ENCODE measurements at places on chromosomes 1 and 21. TPM values are rescaled to one million over a fixed set of nuclear protein-coding genes. Genes with fewer than 3 reads are reported as not detected.

GRCh38 chr1:175129182-175129581 is 61.5 kb downstream of the TNN start:
- no peaks in the 10 kb centered on the region for H3K4me1 ChIP-seq
- no peak overlapping the region for H3K4me3 ChIP-seq
- DNase-seq = no peak
- no peak overlapping the region for H3K27ac ChIP-seq
- no peaks in the 10 kb centered on the region for H3K36me3 ChIP-seq

GRCh38 chr21:38269576-38269936 is 12.8 kb downstream of the KCNJ15 start:
- no peak overlapping the region for H3K27ac ChIP-seq
- H3K36me3 ChIP-seq = no peaks in the 10 kb centered on the region
- no peak overlapping the region for H3K4me3 ChIP-seq
- H3K4me1 ChIP-seq = peaks cover 34% of the 10 kb centered on the region

- no peak overlapping the region for H3K27ac ChIP-seq
- H3K4me1 ChIP-seq = no peaks in the 10 kb centered on the region
- DNase-seq = no peak
- no peaks in the 10 kb centered on the region for H3K36me3 ChIP-seq
- H3K4me3 ChIP-seq = no peak overlapping the region
These were observed 50.9 kb upstream of the CNIH3 start for GRCh38 chr1:224565186-224565585.

DNA sequence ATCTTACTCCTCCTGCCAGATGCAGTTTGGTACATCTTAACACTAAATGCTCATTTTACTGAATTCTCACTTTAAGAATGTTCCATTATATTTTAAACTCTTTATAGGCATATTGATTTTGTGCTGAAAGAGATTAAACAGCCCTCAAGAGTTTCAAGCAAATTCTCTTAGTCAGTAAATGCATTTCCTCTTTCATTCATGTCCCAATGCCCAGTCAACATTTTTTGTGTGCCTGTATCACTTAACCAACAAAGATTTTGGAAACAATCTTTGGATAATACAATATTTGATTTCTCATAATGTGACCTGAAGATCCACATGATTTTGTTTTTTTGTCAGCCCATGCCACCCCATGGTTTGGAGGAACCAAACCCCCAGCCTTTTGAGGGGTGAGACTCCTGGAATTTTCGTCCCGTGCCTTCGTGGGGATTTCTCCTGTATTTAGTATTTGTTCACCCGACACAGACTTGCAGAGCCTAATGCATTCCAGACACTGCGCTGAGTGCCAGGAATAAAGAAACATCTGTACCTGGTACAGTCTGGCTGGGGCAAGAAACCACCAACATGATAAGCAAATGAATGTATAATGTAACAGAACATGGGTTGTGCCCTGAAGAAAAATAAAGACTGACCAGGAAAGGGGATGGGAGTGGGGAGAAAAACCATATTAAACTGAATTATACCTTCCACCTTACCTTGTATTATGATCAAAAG is 47.1 kb upstream of the ETS2 start:
- no peak overlapping the region for H3K4me3 ChIP-seq
- no peaks in the 10 kb centered on the region for H3K27me3 ChIP-seq
- DNase-seq = no peak
- H3K4me1 ChIP-seq = peaks cover 6% of the 10 kb centered on the region
- H3K27ac ChIP-seq = no peak overlapping the region
- no peaks in the 10 kb centered on the region for H3K36me3 ChIP-seq

GRCh38 chr1:237562242-237562823 is 328.4 kb downstream of the ZP4 start:
- no peaks in the 10 kb centered on the region for H3K36me3 ChIP-seq
- H3K27me3 ChIP-seq = peaks cover 11% of the 10 kb centered on the region
- H3K27ac ChIP-seq = no peak overlapping the region
- no peak overlapping the region for H3K4me3 ChIP-seq
- no peaks in the 10 kb centered on the region for H3K4me1 ChIP-seq

DNA sequence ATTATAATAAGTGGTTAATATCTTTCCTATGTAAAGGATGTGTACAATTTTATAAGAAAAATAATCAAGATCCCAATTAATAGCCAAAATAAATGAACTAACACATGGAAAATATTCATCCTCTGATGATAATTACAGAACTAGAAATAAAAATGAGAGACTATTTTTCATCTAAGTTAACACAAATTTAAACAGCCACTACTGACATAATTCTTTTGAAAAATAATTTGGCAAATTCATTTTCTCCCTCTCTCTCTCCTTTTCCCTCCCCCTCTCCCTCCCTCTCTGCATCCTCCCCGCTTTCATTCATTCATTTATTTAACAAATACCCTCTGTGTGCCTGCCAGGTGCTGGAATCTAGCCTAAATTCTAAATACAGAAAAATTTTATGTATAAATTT is 10.3 kb upstream of the SFPQ start:
- no peaks in the 10 kb centered on the region for H3K36me3 ChIP-seq
- DNase-seq = no peak
- peaks cover 5% of the 10 kb centered on the region for H3K4me1 ChIP-seq
- no peaks in the 10 kb centered on the region for H3K27me3 ChIP-seq

- H3K4me3 ChIP-seq = no peak overlapping the region
- H3K4me1 ChIP-seq = no peaks in the 10 kb centered on the region
- peaks cover 7% of the 10 kb centered on the region for H3K27me3 ChIP-seq
These were observed 167.1 kb upstream of the GJB5 start for GRCh38 chr1:34587761-34588160.

- H3K36me3 ChIP-seq = no peaks in the 10 kb centered on the region
- no peak overlapping the region for H3K27ac ChIP-seq
- no peaks in the 10 kb centered on the region for H3K4me1 ChIP-seq
- H3K27me3 ChIP-seq = peaks cover 7% of the 10 kb centered on the region
These were observed 6.1 kb upstream of the RBP7 start for GRCh38 chr1:9990944-9991343.

- no peak overlapping the region for H3K4me3 ChIP-seq
- H3K36me3 ChIP-seq = peaks cover 35% of the 10 kb centered on the region
- no peaks in the 10 kb centered on the region for H3K27me3 ChIP-seq
- peak; percentile 19 for DNase-seq
- H3K27ac ChIP-seq = no peak overlapping the region
- peaks cover 2% of the 10 kb centered on the region for H3K4me1 ChIP-seq
These were observed 58.5 kb downstream of the SLC25A24 start for GRCh38 chr1:108141621-108142020.

DNA sequence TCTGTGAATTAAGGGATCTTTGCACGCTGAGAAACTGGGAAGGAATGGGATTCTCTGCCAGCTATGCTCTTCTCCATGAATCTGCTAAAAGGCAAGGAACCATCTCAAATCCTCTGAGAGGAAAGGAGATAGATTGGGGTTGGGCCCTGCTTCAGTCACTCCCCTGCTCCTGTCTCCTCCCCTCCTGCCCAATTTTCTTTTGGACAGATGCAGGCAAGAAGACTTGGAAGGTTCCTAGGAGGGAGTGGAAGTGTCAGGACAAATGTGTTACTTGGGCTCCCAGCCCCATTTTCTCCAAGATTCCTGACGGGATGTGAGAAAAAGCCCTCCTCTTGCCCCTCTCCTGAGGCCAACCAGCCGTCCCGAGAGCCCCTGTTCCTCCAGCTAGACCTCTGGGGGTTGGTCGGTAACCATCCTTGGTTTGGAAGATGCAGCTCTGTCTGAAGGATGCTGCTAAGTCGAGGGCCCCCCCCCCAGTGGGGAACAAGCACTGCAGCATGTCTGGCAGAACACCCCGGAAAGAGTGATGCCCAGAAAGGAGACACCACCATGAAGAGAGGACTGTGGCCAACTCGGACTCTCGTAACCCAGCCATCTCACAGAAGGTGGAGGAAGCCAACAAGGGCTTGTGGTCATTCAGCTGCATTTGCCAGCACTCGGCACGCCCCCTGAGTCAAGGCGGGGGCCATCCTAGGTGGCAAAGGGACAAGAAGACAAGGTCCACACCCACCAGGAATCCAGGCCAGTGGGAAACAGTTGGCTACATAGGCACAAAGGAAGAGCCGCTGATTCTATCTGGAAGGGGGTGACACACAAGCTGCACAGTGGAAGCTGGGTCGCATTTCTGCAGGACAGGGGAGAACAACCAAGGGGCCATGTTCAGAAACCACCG is 43.7 kb downstream of the CDK18 start:
- no peak for DNase-seq
- peaks cover 31% of the 10 kb centered on the region for H3K27me3 ChIP-seq
- no peak overlapping the region for H3K27ac ChIP-seq

- no peak overlapping the region for H3K27ac ChIP-seq
- peaks cover 5% of the 10 kb centered on the region for H3K27me3 ChIP-seq
- no peak for DNase-seq
- H3K36me3 ChIP-seq = no peaks in the 10 kb centered on the region
These were observed 287.5 kb downstream of the ASTN1 start for GRCh38 chr1:176876966-176877515.

DNA sequence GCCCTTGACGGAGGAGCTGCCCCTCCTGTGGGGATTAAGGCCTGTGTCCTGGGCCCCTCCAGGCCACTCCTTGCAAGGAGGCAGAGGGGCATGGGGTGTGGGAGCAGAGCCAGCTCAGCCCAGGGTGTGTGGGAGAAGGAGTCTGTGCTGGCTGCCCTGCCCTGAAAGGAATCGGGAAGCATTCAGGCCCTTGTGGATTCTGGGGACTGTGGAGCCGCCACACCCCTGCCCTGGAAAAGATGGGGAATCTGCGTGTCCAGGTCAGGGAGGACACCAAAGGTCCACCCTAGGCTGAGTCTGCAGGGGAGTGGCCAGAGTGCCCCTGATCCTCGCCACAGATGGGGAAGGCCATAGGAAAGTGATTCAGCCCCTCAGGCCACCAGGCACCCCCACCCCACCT is 16.5 kb upstream of the PRDM16 start:
- peaks cover 7% of the 10 kb centered on the region for H3K27me3 ChIP-seq
- no peak for DNase-seq
- H3K4me3 ChIP-seq = no peak overlapping the region
- no peaks in the 10 kb centered on the region for H3K4me1 ChIP-seq
- no peak overlapping the region for H3K27ac ChIP-seq

- no peak for DNase-seq
- no peaks in the 10 kb centered on the region for H3K4me1 ChIP-seq
- no peaks in the 10 kb centered on the region for H3K36me3 ChIP-seq
- H3K27ac ChIP-seq = no peak overlapping the region
These were observed 396.6 kb downstream of the NPHP4 start for GRCh38 chr1:5595531-5596170.

- H3K4me1 ChIP-seq = no peaks in the 10 kb centered on the region
- H3K27ac ChIP-seq = no peak overlapping the region
- no peak overlapping the region for H3K4me3 ChIP-seq
- no peaks in the 10 kb centered on the region for H3K27me3 ChIP-seq
- H3K36me3 ChIP-seq = no peaks in the 10 kb centered on the region
- no peak for DNase-seq
These were observed 51.7 kb downstream of the PBX1 start for GRCh38 chr1:164610538-164611222.

GRCh38 chr1:43021547-43022474 is 63.1 kb upstream of the SLC2A1 start:
- H3K4me3 ChIP-seq = no peak overlapping the region
- no peaks in the 10 kb centered on the region for H3K4me1 ChIP-seq
- H3K36me3 ChIP-seq = no peaks in the 10 kb centered on the region

GRCh38 chr1:67732750-67733151 is 47.8 kb downstream of the GADD45A start:
- peaks cover 26% of the 10 kb centered on the region for H3K4me1 ChIP-seq
- no peak for DNase-seq
- H3K27ac ChIP-seq = no peak overlapping the region
- H3K36me3 ChIP-seq = no peaks in the 10 kb centered on the region
- no peaks in the 10 kb centered on the region for H3K27me3 ChIP-seq

- H3K27ac ChIP-seq = no peak overlapping the region
- H3K27me3 ChIP-seq = no peaks in the 10 kb centered on the region
- no peak for DNase-seq
These were observed 56.2 kb downstream of the EVA1C start for GRCh38 chr21:32468681-32469111.

DNA sequence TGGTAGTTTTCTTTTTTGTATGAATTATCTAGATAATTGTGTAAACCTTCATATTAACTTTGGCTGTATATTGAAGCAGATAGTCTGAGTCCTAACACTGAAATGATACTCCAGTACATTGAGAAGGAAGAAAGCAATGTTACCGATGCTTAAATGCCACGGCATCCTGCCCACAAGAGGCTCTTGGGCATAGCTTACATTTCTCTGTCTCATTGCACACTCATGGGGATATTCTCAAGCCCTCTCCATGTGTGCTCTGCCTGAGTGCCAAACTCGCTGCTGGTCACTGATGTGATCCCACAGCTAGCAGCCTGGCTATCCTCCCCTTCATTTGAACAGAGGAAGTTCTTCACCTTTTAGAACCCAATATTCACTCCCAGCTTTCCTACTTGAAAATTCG is 179.4 kb downstream of the TGFB2 start:
- H3K27ac ChIP-seq = no peak overlapping the region
- H3K4me1 ChIP-seq = no peaks in the 10 kb centered on the region
- no peaks in the 10 kb centered on the region for H3K36me3 ChIP-seq
- peaks cover 15% of the 10 kb centered on the region for H3K27me3 ChIP-seq

DNA sequence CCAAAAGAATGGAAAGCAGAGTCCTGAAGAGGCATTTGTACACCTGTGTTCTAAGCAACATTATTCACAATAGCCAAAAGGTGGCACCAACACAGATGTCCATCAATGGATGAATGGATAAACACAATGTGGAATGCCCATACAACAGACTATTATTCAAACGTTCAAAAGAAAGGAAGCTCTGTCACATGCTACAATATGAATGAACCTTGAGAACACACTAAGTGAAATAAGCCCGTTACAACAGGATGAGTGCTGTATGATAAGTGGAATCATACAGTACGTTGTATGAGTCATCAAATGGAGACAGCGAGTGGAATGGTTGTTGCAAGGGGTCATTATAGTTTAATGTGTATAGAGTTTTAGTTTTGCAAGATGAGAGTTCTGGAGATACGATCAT is 80.1 kb downstream of the SH3BGR start:
- peaks cover 9% of the 10 kb centered on the region for H3K27me3 ChIP-seq
- no peaks in the 10 kb centered on the region for H3K4me1 ChIP-seq
- no peak for DNase-seq

NUF2 gene
- total RNA-seq = 57.6 TPM

OR6K2 gene
- total RNA-seq = not detected

MTARC2 gene
- not detected for total RNA-seq
